ENCODE measurements at places on chromosomes 6 and 20.

DNA sequence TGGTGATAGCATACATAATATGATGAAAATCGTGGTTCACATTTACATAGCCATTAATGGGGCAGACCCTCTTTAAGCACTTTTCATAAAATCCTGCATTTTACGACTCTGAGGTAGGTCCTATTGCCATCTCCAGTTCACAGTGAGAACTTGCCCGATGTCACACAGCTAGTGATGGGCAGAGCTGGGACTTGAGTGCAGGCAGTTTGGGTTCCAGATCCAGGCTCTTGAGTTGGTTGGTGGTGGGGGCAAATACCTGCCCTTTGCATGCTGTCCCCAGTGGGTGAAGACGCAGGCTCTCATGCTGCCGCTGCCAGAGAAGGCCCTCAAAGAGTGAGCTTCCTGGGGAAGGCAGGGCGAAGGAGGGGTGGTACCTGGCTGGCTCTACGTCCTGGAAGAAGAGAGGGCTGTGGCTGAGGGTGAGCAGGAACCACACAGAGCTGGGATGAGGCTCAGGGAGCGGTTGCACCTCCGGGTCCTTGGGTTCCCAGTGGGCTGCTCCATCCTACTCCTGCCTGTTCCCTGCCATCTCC lies 6.1 kb upstream of the BAK1 start:
- DNase-seq, result no peak

DNA sequence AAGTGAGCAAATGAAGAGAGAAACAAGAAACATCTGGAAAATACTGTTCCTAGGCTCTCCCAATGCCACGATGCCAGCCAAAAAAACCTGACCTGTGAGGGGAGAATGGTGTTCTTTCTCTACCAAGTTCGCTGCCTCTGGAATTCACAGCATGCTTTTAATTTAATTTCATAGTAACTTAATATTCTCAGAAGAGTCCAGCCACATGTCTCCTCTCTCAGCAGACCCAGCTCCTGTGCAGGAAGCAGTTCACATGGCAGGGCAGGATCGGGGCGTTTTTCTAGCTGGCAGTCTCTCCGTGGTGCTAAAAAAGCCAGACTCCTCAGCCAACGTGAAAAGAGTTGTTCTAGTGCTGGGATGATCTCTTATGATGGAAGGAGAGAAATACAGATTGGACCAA lies 57.5 kb downstream of the BFSP1 start:
- DNase-seq, result no peak

DNA sequence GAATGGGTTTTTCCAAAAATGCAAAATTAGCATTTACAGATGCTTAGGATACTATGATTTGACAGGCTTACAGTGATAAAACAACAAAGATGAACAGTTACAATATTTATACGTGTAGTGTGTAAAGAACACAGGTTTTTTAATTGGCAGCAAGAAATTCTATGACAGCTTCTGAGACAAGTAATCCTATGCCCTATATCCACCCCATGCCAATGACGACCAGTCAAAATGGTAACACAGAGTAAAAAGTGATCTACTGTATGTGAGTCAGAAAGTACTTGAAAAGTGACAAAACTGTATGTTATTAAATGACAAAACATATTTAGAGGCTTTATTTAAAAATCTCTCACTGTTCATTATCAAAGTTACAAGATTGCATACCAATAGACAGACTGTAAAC lies 99.5 kb downstream of the PRDM1 start:
- no peak for DNase-seq

- peak; percentile 66 for DNase-seq
Observed at GRCh38 chr6:132136981-132137380, 185.8 kb upstream of the CCN2 start.

DNA sequence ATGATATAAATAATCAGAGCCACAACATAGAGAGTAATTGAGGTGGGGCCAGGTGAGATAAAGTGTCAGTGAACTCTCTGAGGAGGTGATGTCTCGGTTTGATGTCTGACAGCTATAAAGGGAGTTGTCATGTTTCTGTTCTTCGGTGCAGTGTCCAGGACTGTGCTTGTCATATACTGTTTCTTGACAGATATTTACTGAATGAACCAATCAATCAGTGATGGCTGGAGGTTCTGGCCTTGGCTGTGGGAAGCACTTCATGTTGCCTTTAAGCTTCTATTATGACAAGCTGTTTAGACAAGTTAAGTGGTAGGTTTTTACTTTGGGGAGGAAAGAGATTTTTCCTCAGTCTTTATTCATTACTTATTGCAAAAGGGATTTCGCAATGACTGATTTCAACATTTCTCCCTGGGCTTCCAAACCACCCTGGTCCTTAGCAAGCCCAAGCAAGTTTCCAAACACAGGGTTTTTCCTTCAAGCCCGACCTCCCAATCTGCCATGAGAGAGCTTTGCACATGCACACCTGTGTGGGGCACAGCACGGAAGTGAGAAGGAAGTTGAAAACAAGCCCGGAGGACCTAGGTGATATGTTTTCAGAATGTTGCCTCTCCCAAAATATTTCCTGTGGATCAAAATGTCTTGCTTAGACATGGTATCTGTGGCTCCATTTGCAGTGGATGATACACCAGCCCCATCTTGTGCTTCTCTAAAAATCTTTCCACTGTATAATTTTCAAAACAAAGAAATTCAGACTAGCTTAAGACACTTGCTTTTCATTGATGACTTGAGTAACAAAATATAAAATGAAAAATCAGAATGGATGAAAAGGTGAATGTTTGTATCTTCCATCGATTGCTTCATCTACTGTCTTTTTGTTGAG lies 567.3 kb upstream of the BTBD3 start:
- peak; percentile 43 for DNase-seq

DNA sequence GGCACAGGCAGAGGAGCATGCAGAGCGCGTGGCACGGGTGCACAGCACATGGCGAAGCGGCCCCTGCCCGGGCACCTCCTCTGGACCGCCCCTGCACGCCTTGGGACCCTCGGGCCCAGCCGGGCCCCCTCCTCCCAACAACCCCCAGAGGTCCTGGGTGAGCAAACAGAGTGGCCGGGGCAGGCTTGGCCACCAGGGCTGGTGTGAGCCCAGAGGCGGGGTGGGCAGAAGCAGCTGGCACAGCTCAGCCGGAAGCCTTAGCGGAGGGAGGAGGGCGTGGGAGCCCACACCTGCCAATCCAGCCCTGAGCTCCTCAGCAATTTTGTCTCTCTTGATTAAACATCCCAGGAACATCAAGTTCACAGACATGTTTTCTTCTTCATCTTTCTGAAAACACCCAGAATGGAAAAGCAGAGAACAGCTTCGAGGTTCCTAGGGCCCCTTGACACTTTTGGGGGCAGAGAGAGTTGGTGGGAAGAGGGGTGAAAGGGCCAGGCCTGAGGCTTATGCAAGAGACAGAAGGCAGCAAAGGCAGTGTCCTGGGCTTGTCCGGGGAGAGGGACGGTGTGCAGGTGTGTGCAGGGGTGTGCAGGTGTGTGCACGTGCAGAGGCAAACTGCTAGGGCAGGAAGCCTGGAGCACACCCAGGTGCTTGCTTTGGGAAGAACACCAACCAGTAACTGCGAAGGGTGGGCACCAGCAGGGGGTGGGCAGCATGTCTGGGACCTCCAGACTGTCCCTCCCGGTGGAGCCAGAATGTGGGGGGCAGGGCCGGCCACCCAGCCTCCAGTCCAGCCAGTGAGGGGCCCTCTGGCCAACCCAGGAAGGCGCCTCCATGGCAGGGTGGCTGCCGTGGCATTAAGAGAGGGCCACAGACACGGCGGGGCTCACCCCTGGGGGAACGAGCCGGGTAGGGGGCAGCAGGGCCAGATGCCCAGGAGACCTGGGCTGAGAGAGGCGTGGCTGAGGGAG lies 4.8 kb downstream of the HRH3 start:
- no peak for DNase-seq

DNA sequence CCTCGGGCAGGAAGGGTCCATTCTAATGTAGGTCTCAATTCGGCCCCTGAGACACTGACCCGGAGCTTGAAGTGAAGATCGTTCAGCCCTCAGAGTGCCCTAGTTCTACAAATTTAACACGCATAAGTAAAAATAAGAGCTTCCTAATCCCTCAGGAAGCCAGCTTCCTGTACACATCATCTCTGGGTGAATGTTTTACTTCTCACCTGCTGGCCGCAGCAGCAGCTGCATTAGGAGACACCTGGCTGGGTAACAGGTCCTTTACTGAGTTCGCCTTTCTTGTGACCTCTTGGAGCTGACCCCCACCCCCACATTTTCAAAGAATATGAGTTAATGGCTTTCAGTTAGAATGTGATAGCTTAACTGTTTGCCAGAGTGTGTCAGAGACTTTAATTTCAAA lies 165.0 kb downstream of the SMOC2 start:
- no peak for DNase-seq

- no peak for DNase-seq
Observed at GRCh38 chr20:38704136-38704535, 20.1 kb upstream of the SLC32A1 start.

- no peak for DNase-seq
Observed at GRCh38 chr6:169975286-169975685, 223.9 kb downstream of the ERMARD start.

GRCh38 chr6:3579652-3580175 lies 122.9 kb upstream of the SLC22A23 start:
- no peak for DNase-seq

- no peak for DNase-seq
Observed at GRCh38 chr20:13200767-13201500, 20.1 kb upstream of the ISM1 start.

DNA sequence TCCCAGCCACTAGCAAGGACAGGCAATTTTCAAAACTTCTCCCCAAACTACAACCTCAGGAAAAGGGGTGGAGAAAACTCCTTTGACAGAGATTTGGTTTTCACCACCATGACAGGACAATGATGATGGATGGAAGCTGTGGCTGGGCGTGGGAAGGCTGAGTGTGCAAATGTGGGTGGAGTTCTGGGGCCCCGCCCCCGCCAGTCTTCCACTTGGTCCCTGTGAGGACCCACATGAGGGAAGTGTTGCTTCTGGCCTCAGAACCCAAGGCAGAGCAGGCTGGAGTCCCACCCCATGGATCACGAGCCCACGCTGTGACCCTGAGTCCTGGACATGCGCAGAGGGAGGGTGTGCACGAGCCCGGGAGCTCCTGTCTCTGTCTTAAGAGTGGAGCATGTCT lies 21.5 kb upstream of the MRGBP start:
- DNase-seq, result no peak

DNA sequence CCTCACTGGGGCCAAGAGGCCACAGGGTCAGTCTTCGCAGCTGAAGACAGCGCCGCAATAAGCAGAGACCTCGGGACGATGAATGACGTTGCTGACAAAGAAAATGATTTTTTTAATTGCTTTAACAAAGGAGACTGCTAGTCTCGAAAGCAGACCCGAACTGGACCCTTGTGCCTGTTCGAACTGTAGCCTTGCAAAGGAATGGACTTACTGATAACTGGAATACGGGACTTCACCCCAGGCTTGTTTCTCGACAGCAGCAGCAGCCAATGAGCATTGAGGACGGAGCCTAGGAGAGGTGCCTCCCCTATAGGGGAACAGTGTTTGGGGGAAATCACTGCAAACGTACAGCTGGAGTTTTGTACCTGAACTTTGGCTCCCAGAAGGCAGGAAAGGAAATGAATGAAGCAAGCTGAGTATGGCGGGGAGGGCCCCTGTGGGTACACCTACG lies 1.3 kb upstream of the TAF4 start:
- DNase-seq, result no peak

DNA sequence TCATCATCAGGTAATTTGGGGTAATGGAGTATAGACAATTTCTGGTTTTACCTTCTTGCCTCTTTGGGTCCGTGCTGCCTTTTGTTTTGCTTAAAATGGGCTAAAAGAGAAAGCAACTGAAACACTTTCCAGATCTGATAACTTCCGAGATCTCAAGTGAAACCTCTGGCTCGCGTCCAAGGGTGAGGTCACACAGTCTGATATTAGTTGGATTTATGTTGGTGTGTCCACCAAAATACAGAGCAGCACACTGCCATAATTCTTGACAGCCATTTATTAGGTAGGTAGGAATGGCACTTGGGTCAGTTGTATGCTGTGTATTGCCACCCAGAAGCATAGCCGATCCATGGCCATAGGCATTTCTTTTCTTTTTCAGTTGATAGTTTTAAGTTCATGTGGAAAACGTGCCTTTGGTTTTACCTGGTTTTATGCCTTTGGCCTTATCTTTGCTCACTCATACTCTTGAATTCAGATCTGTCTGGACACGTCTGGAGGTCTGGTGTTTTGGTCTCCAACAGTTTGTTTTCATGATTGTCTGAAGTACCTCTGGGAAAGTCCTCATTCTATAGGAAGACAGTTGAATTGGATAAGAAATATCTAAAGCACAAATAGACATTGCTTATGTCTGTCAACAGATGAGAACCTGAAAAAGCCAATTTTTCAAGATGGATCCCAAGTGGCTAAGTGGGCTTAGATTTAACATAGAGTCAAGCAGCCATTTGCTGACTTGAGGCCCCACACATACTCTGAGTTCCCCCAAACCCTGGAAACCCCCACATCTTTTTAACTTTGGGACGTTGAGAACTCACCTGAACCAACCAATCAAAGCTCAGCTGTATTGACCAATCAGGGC lies 320.8 kb downstream of the SOX4 start:
- peak; percentile 54 for DNase-seq

- DNase-seq, result no peak
Observed at GRCh38 chr6:167748458-167749379, 78.0 kb upstream of the AFDN start.

- DNase-seq, result peak; percentile 10
Observed at GRCh38 chr6:104940893-104941728, 15.8 kb upstream of the LIN28B start.

DNA sequence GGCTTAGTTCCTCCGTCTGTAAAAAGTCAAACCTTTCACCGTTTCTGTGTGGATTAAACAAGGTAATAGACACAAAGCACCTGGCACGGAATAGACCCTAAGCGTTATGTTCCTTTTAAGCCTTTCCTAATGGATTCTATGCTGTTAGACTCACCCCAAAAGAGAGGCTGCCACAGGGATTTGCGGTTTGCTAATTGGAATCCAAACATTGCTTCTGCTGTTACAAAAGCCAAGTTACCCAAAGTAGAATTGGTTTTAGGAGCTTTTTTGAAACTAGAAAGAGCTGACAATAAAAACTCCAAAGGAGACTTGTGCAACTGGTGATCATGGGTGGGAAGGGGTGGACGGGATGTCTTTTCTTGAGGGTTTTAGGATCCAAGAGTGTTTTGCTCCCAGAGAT lies 178.0 kb downstream of the BMP7 start:
- DNase-seq, result no peak

DNA sequence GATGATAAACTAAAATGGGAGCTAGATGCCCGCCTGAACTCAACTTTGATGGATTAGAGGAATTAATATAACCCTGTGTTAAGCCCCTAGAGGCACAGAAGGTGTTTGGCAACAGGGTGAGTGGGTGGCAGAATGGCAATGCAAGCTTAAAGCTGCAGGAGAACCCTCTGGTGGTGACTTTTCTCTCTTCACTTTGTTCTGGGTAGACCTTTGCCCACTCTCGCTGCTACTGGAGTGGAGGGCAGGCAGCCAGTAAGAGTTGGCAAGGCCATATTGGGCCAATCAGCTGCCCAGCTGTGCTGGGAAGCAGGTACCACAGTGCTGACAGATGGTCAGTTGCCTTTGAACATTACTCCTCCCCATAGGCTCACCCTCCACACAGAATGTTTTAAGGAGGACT lies 468.2 kb downstream of the MMUT start:
- no peak for DNase-seq

- DNase-seq, result no peak
Observed at GRCh38 chr6:5778317-5778857, 228.3 kb downstream of the NRN1 start.

- peak; percentile 18 for DNase-seq
Observed at GRCh38 chr20:62587757-62588402, 54.4 kb upstream of the SLCO4A1 start.

- DNase-seq, result no peak
Observed at GRCh38 chr6:55964136-55964535, 88.7 kb upstream of the BMP5 start.

Measured in astrocyte (in vitro differentiated cells and primary cell).